ENCODE measurements at places on chromosomes 12 and 14.

GRCh38 chr14:52951681-52952554 is 1.1 kb upstream of the FERMT2 start:
- DNase-seq, result no peak

DNA sequence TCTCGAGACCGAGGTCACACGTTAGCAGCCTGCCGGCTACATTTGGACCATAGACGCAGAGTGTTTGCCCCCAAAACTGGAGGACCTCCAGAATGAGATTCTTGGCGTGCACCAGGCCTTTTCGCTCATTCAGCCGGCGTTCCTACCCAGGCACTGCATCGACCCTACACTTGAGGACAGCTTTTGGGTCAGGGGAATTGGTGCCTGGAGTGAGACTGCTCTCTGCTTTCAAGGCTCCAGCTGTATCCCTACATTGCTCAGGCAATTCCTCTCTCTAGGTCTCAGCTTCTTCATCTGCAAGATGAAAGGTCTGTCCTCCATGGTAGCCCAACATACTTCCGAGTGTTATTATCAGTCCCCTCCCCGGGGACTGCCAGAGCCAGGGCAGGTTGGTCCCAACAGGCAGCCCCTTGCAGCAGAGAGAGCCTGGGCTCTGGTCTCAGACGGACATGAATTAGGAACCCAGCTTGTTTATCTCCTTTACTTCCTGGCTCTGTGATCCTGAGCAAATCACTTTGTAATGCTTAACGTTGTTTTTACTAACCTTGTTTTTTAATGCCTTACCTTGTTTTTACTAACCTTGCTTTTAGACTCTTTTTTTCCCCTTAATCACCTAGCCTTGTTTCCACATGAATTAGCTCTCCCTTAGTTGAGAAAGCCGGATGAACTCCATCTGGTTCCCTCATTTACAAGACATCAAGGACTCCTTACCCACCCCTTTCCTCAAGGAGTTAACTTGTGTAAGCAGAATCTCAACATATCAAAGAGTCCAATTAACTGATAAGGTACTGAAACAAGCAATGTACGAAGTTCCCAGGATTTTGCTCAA is 892 bp downstream of the TCHP start:
- no peak for DNase-seq

GRCh38 chr12:40184493-40185302 is 40.1 kb upstream of the LRRK2 start:
- no peak for DNase-seq

DNA sequence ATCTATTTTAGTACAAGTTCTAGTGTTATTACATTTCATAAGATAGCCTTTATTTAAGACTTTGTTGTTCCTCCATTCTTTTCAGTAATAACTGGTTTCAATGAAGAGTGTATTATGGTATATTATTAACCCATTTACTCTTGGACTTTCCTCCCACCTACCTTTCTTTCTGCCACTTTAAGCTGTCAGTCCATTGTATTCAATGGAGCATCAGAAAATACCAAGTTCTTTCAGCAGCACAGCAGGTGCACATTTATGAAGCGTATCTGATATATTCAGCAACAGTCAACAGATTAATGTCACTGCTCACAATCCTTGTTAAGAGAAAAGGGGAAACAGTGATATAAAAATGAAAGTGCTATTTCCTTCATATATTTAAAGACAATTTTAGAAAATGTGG is 660.9 kb downstream of the C12orf50 start:
- no peak for DNase-seq

DNA sequence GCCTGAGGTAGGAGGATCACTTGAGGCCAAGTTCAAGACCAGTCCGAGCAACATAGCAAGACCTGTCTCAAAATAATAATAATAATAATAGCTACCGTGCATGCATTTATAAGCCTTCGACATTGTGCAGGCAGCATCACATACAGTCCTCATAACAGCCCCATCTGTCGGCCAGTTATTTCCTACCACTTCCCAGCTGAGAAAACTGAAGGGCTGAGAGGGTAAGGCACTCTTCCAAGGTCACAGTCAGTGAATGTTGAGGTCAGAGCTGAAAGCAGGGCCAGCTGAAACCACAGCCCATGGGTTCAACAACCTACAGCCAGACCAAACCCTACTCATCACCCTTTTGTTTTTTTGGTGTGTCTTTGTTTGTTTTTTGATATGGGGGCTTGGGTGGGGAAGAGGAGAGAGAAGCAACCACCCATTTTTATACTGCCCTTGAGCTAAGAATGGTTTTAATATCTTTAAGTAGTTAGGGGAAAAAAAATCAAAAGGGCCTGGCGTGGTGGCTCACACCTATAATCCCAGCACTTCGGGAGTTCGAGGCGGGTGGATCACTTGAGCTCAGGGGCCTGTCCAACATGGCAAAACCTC is 16.8 kb upstream of the ITPK1 start:
- DNase-seq, result no peak
